T-helper 22 cell (primary cell): ENCODE measurements at places on chromosomes 4 and X.

GRCh38 chrX:126272795-126273497 lies 106.9 kb upstream of the DCAF12L2 start:
- no peak for DNase-seq

DNA sequence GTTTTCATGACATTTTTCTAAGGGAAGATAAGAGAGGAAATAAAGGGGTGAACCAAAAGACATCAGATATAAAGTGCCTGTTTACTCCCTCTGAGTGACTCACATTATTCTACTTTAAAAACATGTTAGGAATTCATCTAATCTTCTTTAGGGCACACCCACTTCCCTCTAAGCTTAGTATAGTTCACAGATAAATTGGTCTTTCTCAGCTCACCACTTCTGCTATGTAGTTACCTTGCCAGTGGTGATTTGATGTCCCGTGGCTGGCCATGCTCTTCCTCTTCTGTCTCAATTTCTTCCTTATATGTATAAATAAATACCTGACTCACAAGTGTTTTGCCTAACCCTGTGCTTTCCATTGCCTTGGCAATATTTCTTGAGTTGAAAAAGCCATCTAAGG lies 96.8 kb downstream of the PDLIM5 start:
- DNase-seq, result no peak

DNA sequence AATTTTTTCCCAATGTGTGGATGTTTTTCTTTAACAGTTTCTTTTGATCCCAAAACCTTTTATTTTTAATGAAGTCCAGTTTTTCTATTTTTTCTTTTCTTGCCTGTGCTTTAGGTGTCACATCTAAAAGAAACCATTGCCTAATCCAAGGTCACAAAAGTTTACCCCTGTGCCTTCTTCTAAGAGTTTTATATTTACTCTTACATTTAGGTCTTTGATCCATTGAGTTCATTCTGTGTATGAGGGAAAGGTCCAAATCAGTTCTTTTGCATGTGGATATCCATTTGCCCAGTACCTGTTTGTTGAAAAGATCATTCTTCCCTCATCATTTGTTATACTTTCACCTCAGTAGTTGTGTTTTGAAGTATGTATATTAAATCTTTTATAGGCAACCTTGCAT lies 13.0 kb downstream of the LRP2BP start:
- DNase-seq, result no peak

DNA sequence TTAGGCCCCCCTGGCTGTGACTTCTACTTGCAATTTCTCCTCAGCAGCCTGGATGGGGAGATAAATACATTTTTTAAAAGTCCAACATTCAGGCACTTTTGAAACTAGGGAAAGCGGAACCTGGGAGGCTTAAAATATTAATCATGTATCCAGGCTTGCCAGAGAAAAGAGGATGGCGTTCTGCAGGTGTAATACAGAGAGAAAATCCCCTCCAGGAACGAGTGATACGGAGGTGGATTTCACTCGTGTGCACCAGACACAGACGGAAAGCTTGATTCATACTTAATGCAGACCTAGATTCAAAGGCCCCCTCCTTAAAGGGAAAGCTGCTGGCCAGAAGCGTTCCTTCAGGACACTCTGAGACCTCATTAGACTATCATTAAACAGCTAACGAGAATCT lies 354.0 kb upstream of the BOD1L1 start:
- DNase-seq, result no peak

- DNase-seq, result no peak
Observed at GRCh38 chr4:6258741-6259140, 10.9 kb upstream of the WFS1 start.

DNA sequence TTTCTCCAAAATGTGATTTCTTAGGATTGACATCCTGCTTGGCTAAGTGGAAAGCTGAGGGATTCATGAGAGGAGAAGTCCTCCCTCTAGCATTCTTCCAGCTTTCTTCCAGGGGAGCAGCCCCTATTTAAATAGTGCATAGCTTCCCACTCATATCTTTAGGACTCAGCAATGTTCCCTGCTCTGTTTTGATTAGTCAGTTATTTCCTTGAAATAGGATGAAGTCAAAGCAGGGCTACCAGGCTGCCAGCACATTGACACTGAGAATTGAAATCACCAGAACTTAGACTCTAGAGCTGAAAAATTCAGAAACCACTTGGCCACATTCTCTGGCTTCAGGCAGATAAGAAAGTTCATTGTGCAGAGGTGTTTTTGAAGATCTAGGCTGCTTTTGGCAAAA lies 74.7 kb upstream of the SMAD1 start:
- DNase-seq, result no peak

DNA sequence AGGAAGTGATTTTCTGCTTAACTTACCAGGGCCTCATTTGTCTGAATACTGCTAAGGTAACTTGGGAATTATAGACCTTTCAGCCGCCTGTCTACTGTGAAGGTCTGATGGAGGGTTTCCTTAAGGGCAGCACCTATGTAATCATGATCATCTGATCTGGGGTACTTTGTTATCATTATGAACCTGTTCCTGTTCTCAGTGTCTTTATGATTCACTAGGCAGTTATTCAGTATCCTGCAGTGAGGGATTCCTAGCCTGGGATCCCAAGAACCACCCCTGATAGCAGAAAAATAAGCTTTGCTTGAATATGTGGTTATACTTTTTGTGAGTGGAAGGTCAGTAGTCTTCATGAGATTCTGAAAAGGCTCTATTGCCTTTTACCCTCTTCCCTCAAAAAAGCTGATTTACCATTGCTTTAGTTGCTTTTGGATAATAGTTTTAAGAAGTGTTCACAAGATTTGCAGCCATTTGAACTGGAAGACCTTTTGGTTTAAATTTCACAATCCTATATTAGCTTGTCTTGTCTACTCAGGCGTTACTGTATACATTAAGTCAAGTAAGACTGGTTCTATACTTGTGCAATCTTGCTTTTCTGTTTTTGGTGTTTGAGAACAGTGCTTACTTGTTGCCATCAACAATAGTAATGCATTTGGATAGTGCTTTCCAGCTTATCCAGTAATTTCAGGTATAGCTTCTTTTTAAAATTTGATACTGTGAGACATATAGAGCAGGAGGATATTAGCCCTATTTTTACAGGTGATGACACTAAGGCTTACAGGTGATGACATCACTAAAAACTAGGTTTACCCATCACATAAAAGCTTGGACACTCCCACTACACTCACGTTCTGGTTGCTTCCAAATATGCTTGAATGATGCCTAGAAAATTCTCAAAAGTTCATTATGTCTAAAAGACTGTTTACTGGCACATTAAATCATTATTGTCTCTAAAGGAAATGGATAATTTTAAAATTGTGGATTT lies 60.0 kb downstream of the FHIP1A start:
- no peak for DNase-seq

- no peak for DNase-seq
Observed at GRCh38 chr4:176548571-176548970, 228.8 kb downstream of the SPCS3 start.

GRCh38 chrX:128460835-128461234 lies 408.6 kb upstream of the ACTRT1 start:
- no peak for DNase-seq

DNA sequence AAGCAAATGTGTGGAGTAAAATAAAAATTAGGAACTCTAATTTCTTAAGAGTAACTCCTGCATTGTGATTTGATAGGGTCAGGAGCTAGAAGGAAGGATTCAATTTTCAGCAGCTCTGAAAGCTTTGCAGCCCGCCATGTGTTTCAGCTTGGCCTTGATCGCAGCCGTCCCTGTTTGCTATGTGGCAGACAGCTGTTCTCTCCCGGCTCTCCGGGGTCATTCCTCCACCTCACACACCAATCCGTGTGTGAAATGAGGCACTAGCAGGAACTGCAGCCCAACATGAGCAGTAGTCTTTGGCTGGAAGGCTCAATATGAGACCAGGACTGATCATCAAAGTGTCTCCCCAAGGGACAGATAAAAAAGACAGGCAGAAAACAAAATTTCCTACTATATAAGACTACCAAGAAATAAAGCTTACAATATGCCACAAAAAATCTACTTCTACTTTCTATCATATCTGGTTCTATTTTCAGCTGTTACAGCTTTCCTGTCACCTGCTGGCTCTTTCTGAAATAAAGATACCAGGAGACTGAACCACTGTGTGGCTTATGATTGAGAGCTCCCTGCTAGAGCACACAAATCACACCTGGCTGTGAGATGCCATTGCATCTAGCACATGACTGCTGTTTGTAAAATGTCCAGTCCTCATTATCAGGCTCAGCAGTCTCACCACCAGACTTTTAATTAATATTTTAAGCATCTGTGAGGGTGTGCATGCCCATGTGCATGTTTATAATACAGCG lies 44.1 kb upstream of the SEC24B start:
- no peak for DNase-seq

DNA sequence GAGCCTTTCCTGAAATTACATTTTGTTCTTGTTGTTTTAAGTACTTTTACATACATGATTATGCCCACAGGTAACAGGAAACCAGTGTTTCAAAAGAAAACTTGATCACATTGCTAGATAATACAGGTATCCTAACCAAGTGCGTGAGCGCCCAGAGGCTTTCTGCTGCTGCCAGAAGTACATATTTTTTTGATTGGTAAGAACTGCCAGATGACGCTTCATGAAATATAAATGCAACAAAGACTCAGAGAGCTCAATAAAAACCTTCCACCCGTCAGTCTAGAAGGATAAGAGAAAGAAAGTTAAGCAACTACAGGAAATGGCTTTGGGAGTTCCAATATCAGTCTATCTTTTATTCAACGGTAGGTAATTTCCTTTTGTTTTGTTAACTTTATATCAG lies at the start of gene EPGN:
Gene EPGN (plus strand): TSS at position 256 of the 400 bp plus-strand sequence. CDS start 64 bp downstream, at position 320.
- DNase-seq, result no peak

GRCh38 chrX:7552760-7553159 lies 290.2 kb upstream of the VCX start:
- no peak for DNase-seq

- no peak for DNase-seq
Observed at GRCh38 chr4:71992571-71993312, 39.1 kb upstream of the NPFFR2 start.

DNA sequence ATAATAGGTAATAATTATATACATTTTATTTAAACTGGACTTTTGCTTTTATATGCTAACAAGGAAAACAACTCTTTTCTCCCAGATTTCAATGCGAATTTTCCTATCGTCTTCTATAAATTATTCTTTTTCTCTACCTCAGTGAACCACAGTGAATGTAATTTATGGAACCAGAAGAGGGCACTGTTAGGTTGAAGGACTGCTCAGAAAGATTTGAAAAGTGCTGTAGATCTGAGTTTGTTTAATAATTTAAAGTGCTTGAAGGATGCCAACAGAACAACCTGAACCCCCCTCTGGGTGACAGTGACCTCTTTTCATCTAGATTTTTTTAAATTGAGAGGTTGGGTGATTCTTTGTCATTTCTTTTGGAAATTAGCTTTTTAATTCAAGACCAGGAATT lies 54.9 kb downstream of the PHOX2B start:
- DNase-seq, result no peak

DNA sequence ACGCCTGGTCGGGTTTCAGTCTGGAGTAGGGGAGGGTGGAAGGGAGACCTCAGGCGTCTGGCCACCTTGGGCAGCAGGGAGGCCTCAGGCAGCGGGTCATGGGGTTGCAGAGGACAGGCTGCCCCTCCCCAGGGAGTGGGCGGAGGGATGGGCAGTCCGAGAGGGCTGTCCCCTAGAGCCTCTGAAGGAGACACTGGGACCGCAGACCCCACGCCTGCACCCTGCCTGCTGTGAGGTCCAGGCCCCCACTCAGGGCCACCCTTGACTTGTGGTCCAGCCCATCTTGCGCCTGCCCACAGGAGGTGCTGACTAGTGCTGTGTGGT lies 16.5 kb downstream of the FGFRL1 start:
- no peak for DNase-seq

DNA sequence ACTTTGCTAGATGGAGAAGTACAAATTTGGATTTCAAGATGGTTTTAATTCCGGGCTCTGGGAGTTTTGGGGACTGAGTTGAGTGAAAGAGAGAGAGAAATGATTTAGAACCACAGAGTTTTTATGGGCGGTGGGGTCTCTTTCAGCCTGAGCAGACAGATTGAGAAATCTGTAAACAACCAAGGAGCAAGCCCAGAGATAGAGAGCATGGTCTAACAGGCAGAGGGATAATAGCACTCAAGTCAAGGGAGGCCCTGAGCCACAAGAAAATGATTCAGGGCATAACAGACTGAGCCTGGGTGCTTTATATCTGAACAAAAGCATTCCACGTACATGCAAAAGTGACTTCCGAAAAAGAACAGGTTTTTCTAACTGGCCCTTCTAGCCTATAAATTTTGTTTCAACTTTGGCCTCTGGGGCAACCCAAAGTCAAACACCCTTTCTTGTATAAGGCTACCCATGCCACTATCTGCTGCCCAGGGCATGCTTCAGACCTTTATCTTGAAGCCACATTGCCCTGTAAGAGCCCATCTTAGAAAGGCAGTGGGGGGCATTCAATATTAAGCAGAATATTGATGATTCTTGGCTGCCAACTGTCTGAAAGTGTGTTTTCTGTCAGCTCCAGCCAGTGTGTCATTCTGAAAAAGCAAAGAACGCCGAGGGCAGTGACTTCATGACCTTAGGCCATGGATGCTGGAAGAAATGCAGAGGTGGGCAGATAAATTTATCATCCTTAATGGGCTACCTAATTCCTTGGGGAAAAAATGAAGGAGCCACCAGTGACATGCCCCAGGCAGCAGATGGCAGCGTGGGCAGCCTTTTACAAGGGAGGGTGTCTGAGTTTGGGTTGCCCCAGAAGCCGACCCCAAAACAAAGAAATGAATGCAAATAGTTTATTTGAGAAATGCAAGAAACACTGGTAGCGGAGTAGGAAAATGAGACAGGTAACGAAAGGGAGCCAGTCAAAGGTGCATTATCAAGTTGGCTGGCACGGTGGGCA lies 637.6 kb downstream of the MID1IP1 start:
- DNase-seq, result no peak

DNA sequence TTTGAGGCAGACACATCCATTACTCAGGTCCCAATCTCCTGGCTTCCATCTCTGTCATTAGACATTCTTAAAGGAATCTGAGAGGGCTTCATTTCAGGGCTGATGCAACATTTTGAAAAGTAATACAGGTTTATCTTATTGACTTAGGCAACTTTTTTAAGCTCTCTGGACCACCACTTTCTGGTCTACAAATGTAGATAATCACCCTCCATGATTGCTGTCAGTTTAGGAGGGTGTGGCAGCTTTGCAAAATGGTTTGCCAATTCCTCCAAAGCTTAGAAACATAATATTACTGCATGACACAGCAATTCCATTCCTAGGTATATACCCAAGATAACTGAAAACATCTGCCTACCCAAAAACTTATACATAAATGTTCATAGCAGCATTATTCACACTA lies 77.6 kb downstream of the ARHGAP6 start:
- DNase-seq, result no peak

- no peak for DNase-seq
Observed at GRCh38 chr4:1462009-1462767, 55.9 kb upstream of the NKX1-1 start.
